Right lobe of liver (tissue), 6 donors: ENCODE measurements at places on chromosomes 12 and 14. TPM values are rescaled to one million over a fixed set of nuclear protein-coding genes. Genes with fewer than 3 reads are reported as not detected.

- no peak for DNase-seq
- no peaks in the 10 kb centered on the region for H3K36me3 ChIP-seq
- no peaks in the 10 kb centered on the region for H3K27me3 ChIP-seq
- H3K27ac ChIP-seq, result no peak overlapping the region
- no peaks in the 10 kb centered on the region for H3K4me1 ChIP-seq
- no peak overlapping the region for H3K4me3 ChIP-seq
These were observed 99.9 kb downstream of the TMTC3 start for GRCh38 chr12:88241862-88242570.

GRCh38 chr14:59787045-59787674, 83.4 kb downstream of the RTN1 start:
- no peaks in the 10 kb centered on the region for H3K36me3 ChIP-seq
- H3K27ac ChIP-seq, result no peak overlapping the region
- no peak for DNase-seq
- no peaks in the 10 kb centered on the region for H3K27me3 ChIP-seq
- H3K4me1 ChIP-seq, result peaks cover 8% of the 10 kb centered on the region
- no peak overlapping the region for H3K4me3 ChIP-seq

DNA sequence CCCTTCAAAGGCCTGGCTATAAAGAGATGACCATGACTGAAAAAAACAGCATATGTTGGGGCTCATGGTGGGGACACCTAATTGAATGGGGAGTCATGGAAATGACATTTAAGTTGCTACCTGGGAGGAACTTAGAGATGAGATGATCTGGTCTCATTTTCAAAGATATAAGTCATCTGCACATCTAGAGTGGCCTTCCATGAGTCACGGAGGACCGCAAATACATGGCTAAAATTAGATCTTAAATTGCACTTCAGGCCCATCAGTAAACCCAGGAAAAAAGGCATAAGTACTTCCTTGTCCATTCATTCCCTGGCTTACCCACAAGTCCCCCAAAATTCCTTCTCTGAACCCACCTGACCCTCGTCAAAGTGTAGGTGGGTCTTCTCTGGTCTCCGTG, 53.4 kb downstream of the SPTB start:
- no peaks in the 10 kb centered on the region for H3K36me3 ChIP-seq
- H3K4me3 ChIP-seq, result no peak overlapping the region
- no peak for DNase-seq
- no peak overlapping the region for H3K27ac ChIP-seq
- no peaks in the 10 kb centered on the region for H3K4me1 ChIP-seq

DNA sequence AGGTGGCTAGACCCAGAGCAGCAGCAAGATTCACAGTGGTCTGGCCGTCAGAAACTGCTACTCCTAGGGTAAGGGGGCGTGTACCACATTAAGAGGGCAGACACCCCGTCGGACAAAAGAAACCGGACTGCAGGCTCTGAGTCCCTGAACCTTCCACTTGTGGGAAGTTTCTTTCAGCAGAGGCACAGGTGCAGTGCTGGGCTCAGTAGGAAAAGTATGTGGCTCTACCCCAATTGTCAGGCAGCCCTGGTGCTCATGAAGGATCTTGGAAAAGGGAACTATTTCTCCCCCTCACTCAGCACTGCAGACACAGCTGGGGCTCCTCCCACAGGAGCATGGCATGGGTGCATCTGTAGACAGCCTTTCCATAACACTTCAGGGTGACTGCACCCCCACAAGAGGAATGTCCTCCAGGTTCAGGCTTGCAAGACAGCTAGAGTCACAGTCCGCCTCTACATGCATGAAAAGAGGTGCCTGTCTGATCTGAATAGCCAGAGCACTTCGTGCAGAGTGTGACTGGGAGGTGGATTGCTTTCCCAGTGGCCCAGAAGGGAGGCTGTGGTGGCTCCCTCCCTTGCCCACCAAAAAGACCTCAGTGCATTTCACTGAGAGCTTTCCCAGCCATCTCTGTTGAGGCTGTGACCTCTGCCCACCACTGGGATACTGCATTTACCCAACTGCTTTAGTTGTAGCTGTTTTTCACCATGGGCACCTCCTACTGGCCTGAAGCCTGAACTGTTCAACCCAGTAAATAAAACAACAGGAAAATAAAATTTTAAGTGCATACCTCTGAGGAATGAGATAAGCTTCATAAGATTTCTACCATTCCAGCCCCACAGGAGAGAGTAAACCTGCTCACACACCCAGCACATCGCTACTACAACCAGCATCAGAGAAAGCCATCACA, 14.2 kb downstream of the CEP128 start:
- no peaks in the 10 kb centered on the region for H3K4me1 ChIP-seq
- H3K36me3 ChIP-seq, result no peaks in the 10 kb centered on the region
- no peaks in the 10 kb centered on the region for H3K27me3 ChIP-seq
- no peak for DNase-seq
- no peak overlapping the region for H3K4me3 ChIP-seq
- H3K27ac ChIP-seq, result no peak overlapping the region

- no peaks in the 10 kb centered on the region for H3K36me3 ChIP-seq
- no peak overlapping the region for H3K4me3 ChIP-seq
- H3K27ac ChIP-seq, result no peak overlapping the region
- no peaks in the 10 kb centered on the region for H3K27me3 ChIP-seq
- no peak for DNase-seq
These were observed 224.7 kb upstream of the EGLN3 start for GRCh38 chr14:34175574-34175973.

DNA sequence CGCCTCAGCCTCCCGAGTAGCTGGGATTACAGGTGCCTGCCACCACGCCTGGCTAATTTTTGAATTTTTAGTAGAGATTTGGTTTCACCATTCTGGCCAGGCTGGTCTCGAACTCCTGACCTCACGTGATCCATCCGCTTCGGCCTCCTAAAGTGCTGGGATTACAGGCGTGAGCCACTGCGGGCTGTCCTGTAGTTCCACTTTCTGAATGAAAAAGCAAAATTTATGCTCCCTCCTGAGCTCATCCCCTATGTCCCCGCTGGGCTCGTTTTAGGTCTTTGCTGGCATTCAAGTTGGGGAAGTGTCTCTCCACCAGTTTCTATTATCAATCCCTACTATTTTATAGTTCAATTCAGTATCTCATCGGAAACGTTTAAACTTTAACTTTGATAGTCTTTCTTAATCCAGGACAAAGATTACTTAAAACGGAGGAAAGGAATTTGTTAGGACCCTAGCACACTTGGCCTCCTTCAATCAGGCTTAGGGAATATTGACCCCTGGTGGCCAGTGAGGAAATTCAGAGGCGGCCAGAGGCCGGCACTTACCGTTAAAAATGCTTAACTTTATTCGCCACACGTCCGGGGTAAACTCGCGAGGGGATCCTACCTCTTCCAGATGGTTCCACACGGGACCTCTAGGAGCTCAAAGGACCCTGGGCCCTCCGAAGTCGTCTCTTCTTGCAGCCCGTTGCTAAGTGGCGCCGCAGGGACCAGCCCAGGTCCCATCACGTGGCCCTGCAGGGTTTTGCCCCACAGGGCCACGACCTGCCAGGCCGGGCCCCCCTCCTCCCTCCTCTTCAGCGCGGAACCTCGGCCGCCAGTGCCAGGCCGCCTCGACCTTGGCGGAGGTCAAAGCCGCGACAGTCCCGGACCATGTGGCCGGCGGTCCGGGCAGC, 11.4 kb upstream of the DNAL1 start:
- H3K4me1 ChIP-seq, result peaks cover 14% of the 10 kb centered on the region
- H3K4me3 ChIP-seq, result peak overlapping the region; percentile 52
- H3K27ac ChIP-seq, result peak overlapping the region; percentile 86
- no peaks in the 10 kb centered on the region for H3K36me3 ChIP-seq

DNA sequence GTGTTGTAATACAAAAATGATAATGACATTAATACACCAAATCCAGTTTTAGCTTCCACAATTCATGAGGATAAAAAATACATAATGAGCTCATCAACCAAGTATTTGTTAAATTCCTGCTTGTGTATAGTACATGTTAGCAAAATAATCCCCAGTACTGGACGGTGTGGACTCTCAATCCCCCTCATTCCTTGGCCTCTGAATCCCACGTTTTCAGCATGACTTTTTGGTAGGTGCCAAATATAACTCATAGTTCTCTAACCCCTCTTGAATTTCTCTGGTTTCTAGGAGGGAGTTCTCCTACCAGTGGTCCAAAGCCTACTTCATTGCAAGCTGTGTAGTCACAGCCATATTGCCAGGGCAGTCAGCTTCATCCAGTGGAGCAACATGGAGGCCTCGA, 41.4 kb upstream of the EPS8 start:
- DNase-seq, result no peak
- H3K27ac ChIP-seq, result no peak overlapping the region

GRCh38 chr14:76828339-76829012, 2.3 kb downstream of the LRRC74A start:
- no peak overlapping the region for H3K4me3 ChIP-seq
- H3K36me3 ChIP-seq, result no peaks in the 10 kb centered on the region
- no peaks in the 10 kb centered on the region for H3K27me3 ChIP-seq
- no peak overlapping the region for H3K27ac ChIP-seq
- no peak for DNase-seq

GRCh38 chr14:38993981-38994380, 109.1 kb downstream of the SEC23A start:
- no peak for DNase-seq
- no peak overlapping the region for H3K4me3 ChIP-seq
- H3K27me3 ChIP-seq, result no peaks in the 10 kb centered on the region
- no peaks in the 10 kb centered on the region for H3K4me1 ChIP-seq

DNA sequence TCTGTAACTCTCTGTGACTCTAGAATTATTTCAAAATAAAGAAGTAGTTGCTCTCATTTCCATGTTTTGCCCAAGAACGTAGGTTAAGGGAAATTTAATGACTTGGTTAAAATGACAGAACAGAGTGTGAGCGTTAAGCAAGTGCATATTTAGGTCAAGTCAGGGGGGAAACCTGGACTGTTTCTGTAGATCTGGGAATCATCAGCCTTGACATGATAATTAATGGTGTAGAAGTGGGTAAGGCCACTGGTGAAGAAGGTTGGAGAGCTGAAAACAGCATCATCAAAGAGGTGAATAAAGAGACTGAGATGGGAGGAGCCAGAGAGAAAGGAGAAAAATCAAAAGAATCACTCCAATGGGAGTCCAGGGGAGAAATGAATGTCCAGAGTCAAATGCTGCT, 49.4 kb upstream of the STK38L start:
- no peaks in the 10 kb centered on the region for H3K36me3 ChIP-seq
- no peak overlapping the region for H3K27ac ChIP-seq
- no peak for DNase-seq
- no peaks in the 10 kb centered on the region for H3K4me1 ChIP-seq

DNA sequence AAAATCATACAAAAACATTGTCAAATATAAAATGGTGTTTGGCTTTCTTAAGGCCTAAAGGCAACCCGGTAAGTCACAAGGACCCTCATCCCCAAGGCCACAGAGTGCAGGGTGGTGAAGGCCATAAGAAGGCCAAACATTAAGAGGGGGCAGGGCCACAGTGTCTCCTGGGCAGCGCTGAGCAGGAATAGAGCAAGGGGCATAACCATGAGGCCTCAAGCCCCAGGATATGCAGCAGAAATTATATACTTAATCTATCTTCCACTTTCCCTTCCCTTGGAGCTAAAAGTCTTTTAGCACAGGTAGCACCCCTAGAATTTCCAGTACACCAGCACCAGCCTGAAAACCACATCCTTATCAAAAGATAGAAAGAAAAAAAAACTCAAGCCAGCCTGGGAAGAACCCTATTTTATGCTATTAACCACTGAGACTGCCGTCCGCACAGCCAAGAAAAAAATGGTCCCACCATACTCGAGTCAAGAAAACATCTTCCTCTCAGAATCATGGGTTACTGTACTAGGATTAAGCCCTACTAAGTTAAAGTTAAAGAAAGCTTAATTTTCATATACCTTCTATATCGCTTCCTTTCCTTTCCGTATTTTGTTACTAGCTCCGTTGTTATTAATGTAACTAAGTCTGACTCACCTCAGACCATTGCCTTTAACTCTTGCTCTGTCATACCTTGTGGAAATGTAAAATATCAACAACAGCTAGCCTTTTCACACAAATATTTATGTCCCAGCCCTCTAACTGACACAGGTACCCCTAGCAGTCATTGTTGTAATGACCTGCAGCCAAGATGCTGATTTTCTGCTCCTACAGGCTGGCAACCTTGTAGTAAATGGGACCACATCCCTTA, 20.1 kb downstream of the KLRK1 start:
- H3K36me3 ChIP-seq, result no peaks in the 10 kb centered on the region

DNA sequence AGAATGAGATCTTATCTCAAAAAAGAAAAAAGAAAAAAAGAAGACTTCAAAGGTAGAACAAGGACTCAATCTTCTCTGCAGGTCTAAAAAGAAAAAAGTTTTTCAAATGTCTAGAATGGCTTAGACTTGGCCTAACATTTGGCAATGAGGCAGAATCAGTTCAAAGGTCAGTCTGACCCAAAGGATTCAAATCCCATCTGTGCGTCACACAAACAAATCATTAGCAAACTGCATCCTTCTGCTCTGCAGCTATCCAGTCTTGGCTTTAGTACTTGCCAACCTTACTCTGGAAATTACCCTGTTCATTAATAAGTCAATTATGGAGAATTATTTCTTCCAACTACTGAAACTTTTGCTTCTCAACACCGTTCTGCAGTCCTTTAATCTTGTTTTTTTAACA, 3.1 kb downstream of the YAF2 start:
- no peaks in the 10 kb centered on the region for H3K36me3 ChIP-seq
- DNase-seq, result no peak
- H3K4me3 ChIP-seq, result no peak overlapping the region
- peaks cover 20% of the 10 kb centered on the region for H3K4me1 ChIP-seq
- peak overlapping the region; percentile 90 for H3K27ac ChIP-seq

DNA sequence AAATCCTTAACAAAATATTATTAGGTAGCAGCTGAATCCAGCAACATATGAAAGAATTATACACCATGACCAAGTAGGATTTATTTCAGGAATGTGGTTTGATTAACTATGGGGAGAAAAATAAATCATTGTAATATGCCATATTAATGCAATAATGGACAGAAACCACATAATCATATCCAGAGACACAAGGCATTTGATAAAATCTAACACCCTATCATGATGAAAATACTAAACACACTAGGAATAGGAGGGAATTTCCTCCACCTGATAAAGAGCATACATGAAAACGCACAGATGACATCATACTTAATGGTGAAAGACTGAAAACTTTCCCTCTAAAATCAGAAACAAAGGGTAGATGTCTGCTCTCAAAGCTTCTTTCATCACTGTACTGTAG, 238.9 kb downstream of the PHLDA1 start:
- H3K36me3 ChIP-seq, result no peaks in the 10 kb centered on the region
- no peak for DNase-seq
- no peak overlapping the region for H3K27ac ChIP-seq
- no peak overlapping the region for H3K4me3 ChIP-seq
- no peaks in the 10 kb centered on the region for H3K27me3 ChIP-seq

DBX2 gene
- not detected for total RNA-seq

NFE2 gene
- total RNA-seq, result 0.46 TPM

HOXC5 gene
- total RNA-seq, result not detected

KERA gene
- total RNA-seq, result not detected

ETFBKMT gene
- 5.1 TPM for total RNA-seq

HOXC10 gene
- not detected for total RNA-seq

C12orf50 gene
- total RNA-seq, result not detected

PIWIL1 gene
- total RNA-seq, result not detected

SLC5A8 gene
- total RNA-seq, result not detected
